Stimulated activated CD8-positive, alpha-beta memory T cell treated with anti-CD3 and anti-CD28 coated beads, Interleukin-12 subunit alpha, Interleukin-12 subunit beta, amount 100 ng/mL, for 4 hours (primary cell): ENCODE measurements at places on chromosomes 6 and 20.

- DNase-seq, result no peak
Observed at GRCh38 chr20:62051144-62051543, 14.5 kb downstream of the TAF4 start.

GRCh38 chr20:10641893-10642292 is 31.9 kb downstream of the JAG1 start:
- no peak for DNase-seq

GRCh38 chr20:59437601-59438031 is 137.2 kb downstream of the EDN3 start:
- DNase-seq, result no peak

DNA sequence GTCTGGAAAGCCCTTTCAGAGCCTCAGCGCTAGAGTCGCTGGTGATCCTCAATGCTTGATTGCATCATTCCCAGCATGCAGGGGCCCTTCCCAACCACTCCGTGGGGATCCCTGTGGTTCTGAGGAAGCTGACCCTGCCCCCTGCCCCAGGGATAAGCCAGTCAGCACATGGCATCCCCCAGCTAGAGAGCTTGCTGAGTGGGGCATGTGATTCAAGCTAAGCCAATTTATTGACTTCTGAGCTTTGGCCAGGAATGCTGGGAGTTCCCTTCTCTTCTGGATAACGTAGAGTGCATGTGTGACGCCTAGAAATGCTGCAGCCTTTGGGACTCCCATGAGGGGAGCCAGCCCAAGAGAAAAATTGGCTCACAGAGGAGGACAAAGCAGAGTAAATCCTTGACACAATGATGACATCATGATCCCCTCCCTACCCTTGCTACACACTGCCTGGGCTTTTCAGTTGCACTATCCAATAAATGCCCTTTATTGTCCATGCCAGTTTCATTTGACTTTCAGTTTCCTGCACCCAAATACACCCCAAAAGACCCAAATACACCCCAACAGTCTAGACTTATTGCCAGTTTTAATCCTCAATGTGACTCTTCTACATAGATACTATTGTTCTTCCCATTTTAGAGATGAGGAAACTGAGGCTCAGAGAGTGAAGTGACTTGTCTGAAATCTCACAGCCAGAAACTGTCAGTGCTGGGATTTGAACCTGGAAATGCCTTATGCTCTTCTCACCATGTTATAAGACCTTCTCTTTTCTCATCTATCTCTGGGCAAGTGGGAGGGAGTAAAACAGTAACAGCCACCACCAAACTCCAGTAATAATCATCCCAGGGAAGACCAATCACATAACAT is 34.3 kb downstream of the KCNB1 start:
- DNase-seq, result no peak

DNA sequence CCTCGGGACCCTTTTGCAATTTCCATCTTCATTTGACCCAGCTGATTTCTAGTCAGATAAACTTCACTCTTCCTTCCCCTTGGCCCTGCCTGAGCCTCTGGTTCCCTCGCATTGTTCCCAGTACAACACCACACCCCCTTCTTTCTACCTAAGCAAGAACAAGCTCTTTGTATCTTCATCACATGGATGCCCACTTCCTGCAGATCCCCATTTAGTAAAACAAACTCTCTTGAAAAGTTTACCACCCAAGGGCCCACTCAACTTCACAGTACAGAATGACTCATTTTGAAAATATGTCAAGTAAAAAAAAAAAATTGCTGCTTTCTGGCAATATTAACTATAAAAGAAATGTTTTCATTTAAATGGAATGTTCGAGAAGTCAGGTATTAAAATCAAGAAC is 5.2 kb downstream of the FAXC start:
- DNase-seq, result no peak

DNA sequence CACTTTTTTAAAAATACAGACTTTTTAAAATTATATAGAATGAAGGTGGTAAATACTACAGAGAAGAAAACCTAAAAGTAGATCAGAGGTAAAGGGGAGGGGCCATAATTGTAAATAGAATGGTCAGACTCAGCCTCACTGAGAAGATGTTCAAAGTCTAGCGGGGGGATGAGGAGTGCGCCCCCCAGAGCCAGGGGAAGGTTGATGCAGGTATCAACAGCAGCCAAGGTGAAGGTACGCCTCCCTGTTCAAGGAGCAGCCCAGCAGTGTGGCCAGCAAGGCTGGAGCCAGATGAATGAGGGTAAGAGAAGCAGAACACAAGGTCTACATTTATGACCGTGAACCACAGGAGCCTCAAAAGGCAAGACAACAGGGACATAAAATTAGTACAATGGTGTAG is 204.1 kb downstream of the PTPRT start:
- DNase-seq, result no peak

- no peak for DNase-seq
Observed at GRCh38 chr6:126720304-126720703, 380.4 kb downstream of the CENPW start.

DNA sequence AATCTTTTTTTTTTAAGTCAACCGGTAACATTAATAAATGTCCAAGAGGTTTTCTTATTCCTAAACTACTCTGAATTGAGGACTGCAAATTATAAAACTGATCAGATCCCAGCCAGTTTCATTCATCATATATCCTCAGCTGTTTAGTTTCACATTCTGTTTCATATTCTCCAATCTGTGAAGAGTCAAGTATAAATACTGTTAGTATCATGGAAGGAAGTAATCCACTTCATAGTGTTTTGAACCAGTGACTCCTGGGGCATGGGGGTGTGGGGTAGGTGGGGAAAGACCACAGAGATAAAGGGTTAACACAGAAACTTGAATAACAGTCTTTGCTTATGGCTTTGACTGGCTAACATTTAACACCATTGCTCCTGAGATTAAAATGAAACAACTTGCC is 69.9 kb downstream of the FYN start:
- no peak for DNase-seq

GRCh38 chr6:167548451-167548850 is 223.6 kb downstream of the TTLL2 start:
- no peak for DNase-seq

DNA sequence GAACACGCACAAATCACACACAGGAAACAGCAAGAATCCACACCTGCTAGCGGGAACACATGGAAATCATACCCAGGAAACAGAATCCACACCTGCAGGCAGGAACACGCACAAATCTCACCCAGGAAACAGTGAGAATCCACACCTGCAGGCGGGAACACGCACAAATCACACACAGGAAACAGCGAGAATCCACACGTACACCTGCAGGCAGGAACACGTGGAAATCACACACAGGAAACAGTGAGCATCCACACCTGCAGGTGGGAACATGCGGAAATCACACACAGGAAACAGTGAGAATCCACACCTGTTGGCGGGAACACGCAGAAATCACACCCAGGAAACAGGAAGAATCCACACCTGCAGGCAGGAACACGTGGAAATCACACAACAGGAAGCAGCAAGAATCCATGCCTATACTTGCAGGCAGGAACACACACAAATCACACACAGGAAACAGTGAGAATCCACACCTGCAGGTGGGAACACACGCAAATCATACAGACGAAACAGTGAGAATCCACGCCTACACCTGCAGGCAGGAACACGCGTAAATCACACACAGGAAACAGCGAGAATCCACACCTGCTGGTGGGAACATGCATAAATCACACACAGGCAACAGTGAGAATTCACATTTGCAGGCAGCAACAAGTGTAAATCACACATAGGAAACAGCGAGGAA is 108.6 kb downstream of the DLL1 start:
- DNase-seq, result no peak

GRCh38 chr6:144327081-144327480 is 41.9 kb downstream of the UTRN start:
- no peak for DNase-seq

- DNase-seq, result no peak
Observed at GRCh38 chr6:156378853-156379252, 398.3 kb upstream of the ARID1B start.

- no peak for DNase-seq
Observed at GRCh38 chr6:126307849-126308248, 32.1 kb upstream of the CENPW start.

DNA sequence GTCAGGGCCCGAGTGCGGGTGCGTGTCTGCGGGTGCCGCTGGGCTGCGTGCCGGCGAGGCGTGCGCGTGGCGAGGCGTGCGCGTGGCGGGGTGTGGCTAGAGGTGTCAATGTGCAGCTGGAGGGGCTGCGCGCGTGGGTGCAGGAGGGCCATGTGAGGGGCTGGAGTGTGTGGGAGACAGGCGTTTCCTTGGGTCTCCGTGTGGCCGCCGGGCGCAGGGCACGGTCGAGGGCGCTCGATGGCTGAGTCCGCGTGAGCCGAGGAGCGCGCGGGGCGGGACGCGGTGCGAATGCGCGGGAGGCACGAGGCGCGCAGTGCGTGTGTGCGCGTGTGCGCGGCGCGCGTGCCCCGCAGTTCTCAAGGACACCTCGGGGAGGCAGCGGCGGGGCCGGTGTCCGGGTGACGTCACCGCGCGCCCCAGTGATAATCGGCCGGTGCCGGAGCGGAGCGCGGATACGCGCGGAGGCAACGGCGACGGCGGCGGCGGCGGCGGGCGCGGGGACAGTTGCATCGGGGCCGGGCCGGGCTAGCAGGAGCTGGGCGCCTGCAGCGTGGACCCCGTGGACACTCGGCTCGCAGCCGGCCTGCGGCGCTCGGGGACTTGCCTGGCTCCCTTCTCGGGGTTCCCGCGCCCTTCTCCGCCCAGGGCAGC is 38.7 kb downstream of the YTHDF1 start:
- DNase-seq, result no peak

DNA sequence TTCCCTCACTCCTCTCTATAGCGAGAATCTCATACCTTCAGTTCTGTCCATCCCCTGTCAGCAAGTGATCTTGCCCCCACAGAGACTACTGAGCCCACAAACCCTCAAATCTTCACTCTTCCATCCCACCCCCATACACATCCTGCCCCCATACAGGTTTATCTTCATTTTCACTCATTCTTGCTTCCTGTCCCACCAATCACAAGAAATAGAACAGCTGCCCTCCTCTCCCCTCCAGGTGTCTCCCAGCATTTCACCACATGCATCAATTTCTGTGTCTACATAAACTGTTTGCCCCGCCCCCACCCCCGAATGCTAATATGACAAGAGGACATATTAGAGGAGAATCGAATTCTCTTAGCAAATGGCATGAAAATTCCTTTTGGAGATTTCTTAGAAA is 54.9 kb upstream of the CARMIL1 start:
- DNase-seq, result no peak

DNA sequence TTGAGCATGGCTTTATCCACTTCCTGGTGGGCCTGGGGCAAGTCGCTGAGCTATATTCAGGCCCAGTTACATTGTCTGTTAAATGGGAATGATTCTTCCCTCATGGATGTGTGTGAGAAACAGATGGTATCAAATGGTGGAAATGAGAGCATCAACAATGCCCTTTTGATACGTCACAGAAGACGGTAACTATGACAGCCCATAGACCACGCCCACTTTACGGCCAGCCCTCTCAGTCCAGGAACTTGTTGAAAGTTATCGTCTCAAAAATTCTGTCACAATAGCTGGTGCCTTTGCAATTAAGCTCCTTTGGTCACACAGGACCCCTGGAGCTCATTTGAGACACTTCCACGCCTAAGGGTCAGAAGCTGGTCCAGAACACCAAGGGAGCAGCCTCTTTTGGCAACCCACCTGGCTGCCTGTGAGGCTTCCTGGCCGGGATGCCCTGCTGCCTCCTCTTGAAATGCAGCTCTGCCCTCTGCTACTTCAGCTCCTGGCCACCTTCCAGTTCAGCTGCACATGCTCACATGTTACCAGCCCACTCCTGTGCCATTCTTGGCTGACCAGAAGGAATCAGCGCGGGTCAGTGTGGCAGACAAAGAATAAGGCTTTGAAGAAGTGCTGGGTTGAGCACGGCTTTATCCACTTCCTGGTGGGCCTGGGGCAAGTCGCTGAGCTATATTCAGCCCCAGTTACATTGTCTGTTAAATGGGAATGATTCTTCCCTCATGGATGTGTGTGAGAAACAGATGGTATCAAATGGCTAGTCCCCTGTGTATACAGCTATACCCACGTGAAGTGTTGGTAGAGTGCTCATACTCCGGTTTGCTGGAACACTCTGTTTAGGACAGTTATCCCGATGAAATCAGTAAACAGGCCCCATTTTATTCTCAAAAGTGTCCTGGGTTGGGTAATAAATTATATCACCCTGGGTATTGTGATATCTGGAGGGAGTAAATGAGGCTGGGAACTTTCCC is 199.2 kb upstream of the SUPT3H start:
- no peak for DNase-seq

- DNase-seq, result no peak
Observed at GRCh38 chr20:5882166-5882565, 68.2 kb downstream of the TRMT6 start.

GRCh38 chr6:158437571-158437970 is 122.3 kb upstream of the TMEM181 start:
- no peak for DNase-seq

- DNase-seq, result no peak
Observed at GRCh38 chr6:158735009-158735408, 84.2 kb downstream of the EZR start.

DNA sequence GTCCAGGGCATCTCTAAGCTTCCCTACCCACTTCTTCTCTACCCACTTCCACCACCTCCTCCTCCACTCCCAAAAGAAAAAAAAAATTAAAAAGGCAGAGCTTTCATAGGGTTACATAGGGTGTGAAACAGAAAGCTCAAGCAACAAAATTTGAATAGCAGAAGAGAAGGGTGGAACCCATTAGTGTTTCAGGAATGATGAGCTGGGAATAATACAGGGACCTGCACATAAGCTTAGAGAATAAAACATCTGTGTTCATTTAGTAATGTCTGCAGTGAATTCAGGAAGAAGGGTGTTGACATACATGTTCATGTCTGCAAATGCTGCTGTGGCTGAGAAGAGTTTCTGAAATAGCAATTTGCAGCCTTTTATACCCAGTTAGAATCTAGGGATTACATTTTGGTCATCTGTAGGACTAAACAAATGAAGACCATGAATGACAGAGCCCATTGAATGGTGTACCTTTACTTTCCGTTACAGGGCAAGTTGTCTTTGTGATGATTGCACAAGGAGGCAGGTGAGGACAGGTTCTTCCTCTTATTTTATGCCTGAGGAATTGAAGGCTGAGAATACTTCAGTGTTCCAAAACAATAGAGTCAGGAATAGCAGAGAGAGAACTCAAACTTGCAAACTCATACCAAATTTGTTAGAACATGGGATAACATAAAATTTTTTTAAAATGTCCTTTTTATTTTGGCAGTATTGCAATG is 975.1 kb downstream of the TFAP2A start:
- DNase-seq, result no peak
